ENCODE measurements at places on chromosomes 2 and 18.
A peak's percentile ranks its signal among the peaks of the same experiment; 100 is the strongest.

- DNase-seq = no peak
These were observed 5.7 kb downstream of the PROC start for GRCh38 chr2:127423880-127424279.

DNA sequence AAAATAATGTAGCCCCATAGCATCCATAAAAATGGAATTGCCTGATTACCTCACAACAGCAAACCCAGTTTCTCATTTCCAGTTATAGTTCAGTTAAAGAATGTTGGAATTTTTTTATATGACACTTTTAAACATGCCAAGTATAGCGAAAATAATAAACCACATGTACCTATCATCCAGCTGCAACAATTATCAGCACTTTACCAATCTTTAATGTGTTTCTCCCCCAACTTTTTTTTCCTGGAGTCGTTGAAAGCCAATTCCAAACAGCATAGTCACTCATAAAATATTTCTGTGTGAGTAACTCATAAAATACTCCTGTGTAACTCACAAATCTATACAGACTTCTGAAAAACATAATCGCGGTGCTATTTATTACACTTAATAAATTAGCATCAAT lies 38.1 kb downstream of the SMAD4 start:
- no peak for DNase-seq

GRCh38 chr18:24989760-24990593 lies 362.0 kb downstream of the ZNF521 start:
- no peak for DNase-seq

DNA sequence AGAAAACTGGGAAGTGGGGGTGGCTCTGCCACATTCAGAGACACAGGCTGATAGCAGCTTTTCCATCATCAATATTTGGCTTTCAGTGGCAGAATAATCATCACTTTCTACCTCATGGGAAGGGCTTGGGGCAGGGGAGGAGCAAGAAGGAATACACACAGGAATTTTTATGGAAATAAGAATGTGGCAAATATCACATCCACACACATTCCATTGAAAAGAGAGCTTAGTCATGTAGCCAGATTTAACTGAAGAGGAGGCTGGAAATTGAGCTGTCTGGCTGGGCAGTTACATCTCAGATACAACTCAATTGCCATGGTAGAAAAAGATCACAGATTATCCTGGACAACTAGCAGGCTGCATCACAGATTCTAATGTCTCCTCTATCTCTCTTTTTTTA lies 1474.0 kb upstream of the ACVR2A start:
- no peak for DNase-seq

DNA sequence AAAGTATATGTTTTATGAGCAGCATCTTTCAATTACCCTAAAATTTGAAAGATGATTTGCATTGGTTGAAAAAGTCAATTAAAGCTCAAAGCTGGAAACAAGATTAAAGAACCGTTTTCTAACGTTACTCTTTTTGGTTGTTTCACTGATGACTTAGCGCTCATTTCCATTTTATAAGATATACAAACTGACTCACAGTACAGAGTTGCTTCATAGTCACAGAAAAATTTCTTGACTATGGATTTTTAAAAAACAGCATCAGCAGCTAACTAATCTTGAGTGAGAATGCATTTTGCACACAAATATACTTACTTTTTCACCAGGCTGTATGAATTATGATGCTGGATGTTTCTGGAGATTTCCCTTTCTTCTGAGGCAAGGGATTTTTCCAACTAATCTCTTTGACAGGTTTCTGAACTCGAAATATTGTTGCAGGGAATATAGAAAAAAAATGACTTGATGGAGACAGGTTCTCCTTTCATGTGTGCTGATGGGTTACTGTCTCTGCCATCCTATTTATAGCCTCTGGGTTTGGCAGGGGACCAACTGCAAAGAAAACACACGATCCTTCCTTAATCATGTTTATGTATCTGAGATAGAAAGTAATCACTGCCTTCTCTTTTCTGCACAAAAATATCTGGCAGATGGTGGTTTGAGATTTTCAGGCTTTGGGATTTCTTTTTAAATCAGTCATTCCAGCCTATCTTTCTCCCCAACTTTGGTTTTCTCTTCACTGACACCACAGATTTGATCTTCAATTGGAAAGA lies 129.4 kb upstream of the DAPL1 start:
- no peak for DNase-seq

GRCh38 chr2:160934991-160935390 lies 225.2 kb upstream of the TANK start:
- DNase-seq = no peak

- DNase-seq = no peak
These were observed at the start of gene MEIS1 for GRCh38 chr2:66434679-66435548. Gene MEIS1, plus strand, starts transcription at chr2:66435125. Its CDS starts 732 bp downstream, at chr2:66435857.

DNA sequence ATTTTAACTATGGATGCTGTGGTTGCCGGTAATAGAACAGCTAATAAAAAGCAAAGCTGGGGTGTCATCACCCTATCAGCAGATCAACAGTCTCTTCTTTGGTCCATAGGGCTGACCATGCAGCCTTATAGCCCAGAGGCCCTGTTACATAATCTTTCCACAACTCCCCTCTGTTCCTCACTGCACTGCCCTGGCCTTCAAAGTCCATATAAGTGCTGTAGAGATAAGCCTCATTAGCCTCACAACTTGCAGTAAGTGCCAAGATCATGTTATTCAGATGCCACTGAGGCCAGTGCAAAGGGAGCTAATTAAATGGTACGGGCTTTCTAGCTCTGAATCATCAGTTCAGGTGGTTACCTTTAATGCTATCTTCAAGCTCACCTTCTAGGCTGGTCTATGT lies 89.7 kb upstream of the CXCR4 start:
- DNase-seq = no peak

DNA sequence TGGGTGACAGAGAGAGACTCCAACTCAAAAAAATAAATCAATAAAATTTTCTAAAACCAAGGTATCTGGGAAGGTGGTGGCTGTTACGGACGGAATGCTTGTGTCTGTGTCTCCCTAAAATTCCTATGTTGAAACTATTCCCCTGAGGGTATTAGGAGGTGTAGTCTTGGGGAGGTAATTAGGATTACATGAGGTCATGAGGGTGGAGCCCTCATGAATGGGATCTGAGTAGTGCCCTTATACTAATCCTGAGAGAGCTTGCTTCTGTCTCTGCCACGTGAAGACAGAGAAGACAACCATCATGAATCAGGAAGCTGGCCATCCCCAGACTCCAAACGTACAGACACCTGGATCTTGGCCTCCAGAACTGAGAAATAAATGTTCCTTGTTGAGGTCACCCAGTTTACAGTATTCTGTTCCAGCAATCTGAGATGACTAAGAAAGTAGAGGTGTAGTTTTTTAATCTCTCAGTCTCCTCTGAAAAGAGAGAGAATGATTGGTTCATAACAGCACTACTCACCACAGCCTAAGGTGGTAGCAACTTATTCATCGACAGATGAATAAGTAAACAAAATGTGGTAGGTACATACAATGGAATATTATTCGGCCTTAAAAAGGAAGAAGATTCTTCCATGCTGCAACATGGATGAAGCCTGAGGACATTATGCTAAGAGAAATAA lies 38.4 kb downstream of the TGFBRAP1 start:
- DNase-seq = no peak

- DNase-seq = peak; percentile 6
These were observed 9.7 kb upstream of the OTOS start for GRCh38 chr2:240149943-240150784.

- DNase-seq = no peak
These were observed 60.8 kb downstream of the MFSD6 start for GRCh38 chr2:190468814-190469569.

DNA sequence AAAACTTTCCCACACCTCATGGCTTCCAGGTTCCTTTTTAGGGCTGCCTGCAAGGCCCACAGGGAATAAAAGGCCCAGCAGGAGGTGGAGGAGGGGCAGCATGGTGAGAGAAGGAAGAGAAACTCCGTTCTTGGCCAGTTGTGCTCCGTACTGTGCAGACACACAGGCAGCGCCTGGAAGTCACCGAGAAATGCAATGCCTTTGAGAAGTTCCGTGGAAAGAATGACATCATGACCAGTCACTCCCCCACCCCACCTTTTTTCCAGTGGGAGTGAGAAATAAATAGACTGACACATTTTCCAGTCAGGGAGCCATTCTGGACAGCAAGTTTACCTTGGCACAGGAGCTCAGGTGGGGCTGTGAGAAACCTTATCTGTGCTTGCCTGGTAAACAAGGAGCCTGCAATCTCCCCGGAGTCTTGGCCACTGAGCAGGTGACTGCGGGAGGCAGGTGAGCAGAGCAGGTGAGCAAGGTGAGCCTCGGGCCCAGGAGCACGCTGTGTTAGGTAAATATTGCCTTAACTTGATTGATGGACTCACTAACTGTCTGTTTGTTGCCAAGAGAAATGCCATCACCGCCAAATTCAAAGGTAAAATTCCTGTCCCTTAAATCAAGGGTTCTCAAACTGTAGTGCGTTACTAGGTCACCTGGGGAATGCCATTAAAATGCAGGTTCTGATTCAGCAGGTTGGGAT lies 13.5 kb upstream of the LBH start:
- DNase-seq = no peak

DNA sequence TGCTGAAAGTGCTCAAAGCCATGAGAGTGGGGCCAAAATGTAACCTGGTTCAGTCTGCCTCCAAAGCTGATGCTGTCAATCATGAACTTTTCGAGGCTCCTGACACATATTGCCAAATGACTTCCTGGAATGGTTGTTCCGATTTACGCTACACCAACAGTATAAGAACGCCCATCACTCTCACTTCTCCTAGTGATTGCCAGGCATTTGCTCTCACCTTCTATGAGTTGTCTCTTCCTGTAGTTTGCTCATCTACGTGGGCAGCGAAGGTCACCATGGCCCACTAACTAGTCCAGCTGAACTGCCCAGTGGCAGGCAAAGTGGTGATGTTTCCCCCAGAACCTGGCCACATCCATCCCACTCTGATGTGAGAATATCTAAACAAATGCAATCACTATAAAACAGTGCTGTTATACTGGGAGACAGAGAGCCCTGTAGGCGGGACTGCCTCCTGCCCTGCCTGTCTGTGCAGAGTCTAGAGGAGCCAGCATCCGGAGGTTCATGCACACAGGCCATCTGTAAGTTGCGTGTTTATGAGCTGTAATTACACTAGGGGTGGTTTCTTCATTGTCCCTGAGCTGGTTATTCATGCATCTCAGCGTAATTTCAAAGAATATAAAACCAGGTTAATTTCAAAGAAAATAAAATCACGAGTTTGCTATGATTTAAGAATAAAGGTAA lies 8.8 kb upstream of the CABLES1 start:
- DNase-seq = no peak

- DNase-seq = no peak
These were observed 21.0 kb upstream of the FAHD2A start for GRCh38 chr2:95381212-95382191.

- DNase-seq = no peak
These were observed 998.8 kb upstream of the PIK3C3 start for GRCh38 chr18:40956213-40956612.

GRCh38 chr2:219698748-219699439 lies 71.5 kb downstream of the SLC4A3 start:
- no peak for DNase-seq

DNA sequence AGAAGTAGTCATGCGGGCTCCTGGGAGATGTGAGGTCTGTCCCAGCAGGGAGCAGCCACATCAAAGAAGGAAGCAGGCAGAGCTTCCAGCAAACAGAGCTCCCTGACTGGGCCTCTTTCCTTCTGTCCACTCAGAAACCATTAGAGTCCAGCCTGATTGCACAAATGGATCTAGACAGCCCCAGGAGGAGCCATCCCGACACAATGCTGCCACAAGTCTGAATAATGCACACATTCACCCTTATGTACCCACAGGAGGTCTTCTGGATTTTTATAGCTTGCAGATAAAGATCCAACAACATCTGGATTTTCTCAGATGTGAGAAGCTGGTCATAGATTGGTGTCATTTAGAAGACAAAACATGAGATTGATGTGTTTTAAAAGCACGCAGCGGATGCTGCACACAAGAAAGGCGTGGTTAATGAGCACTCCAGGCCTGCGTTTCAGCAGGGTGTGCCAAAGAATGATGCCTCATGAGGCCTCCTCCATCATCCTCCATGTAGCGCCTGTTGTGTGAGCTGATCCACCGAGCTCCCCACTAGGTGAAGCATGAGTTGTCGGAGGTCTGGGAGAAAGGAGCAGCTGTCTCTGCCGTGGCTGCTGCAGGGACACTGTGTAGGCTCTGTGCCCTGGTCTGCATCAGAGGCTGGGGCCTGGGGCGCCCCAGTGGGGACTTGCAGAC lies 60.6 kb downstream of the MTCL1 start:
- DNase-seq = no peak

- no peak for DNase-seq
These were observed 15.7 kb upstream of the MAT2A start for GRCh38 chr2:85523062-85523902.

DNA sequence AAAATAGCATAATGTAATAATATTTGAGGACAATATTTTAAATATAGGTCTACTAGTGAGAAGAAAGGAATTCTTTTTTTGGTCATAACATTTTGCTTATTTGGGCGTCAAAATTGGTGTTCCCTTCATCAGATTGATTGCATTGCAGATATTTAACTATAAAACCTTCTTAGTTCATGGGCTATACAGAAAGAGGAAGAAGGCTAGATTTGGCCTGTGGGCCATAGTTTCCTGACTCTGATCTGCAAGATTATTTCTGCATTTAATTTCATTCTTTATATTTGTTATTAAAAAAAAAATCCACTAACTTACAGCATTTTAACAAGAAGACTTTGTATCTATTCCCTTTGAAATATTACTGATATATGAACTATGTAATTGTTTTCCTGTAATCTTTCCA lies 31.9 kb downstream of the PIKFYVE start:
- DNase-seq = no peak

DNA sequence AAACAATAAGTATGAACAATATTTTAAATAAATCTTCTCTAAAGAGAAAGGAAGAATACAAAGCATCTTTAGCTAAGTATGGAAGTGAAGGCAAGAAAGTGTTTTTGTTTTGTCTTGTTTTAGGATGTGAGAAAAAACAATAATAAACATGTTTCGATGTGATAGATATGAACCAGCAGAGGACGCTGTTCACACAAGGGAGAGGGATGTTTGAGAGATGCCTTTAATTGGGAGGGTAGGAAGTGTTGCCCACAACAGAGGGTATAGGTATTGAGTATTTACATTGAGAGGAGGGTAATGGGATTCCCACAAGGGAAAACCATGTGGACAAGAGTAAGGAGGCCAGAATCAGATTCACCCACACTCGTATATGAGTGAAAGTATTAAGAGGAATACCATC lies 55.1 kb downstream of the CDH19 start:
- DNase-seq = no peak

GRCh38 chr2:148546270-148546669 lies 98.3 kb upstream of the EPC2 start:
- no peak for DNase-seq

- DNase-seq = no peak
These were observed 31.2 kb downstream of the PIEZO2 start for GRCh38 chr18:11118051-11118766.

Measured in stimulated activated CD4-positive, alpha-beta T cell treated with anti-CD3 and anti-CD28 coated beads, Interleukin-1b, Interleukin-23, amount 100 ng/mL, for 1 hour (primary cell).